ENCODE measurements at places on chromosomes 16 and 17.

DNA sequence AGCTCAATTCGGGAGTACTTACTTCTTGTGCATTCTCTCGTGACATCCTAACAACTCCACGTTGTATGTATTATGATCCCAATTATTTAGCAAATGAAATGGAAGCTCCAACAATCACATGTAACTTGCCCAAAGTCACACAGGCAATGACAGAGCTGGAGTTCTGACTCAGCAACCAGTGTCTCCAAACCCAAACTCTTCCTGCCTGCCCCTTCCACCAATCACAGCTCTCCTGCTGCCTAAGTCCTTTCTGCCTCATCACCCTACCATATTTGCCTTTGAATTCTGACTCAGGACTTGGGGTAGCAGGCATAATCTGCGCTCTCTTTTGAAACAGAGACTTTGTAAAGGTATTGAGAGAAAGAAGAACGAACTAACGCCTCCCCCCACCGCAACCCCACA is 245.2 kb upstream of the MAF start:
- DNase-seq = peak; percentile 92

DNA sequence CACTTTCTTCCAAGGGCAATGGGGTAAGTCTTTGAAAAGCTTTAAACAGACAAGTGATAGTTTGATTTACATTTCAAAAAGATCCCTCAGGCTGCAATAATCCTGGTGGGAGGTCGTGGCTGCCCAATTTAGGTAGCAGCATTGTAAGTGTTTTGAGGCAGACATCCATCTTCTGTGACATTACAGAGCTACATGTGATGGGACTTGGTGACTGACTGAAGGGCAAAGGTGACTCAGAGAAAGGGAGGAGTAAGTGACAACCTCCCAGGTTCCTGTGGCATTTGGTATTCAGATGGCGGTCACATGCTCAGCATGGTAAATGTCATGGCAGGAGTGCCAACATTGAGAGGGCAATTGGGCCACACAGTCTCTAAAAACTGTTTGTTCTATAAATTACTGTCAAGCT is 26.5 kb downstream of the STAT3 start:
- peak; percentile 38 for DNase-seq

GRCh38 chr17:11598274-11599221 is at the start of gene DNAH9:
Gene DNAH9, plus strand, starts transcription at chr17:11598470. Its CDS starts 29 bp downstream, at chr17:11598499.
- DNase-seq = peak; percentile 76

GRCh38 chr17:11795906-11796305 is 197.6 kb downstream of the DNAH9 start:
- no peak for DNase-seq

DNA sequence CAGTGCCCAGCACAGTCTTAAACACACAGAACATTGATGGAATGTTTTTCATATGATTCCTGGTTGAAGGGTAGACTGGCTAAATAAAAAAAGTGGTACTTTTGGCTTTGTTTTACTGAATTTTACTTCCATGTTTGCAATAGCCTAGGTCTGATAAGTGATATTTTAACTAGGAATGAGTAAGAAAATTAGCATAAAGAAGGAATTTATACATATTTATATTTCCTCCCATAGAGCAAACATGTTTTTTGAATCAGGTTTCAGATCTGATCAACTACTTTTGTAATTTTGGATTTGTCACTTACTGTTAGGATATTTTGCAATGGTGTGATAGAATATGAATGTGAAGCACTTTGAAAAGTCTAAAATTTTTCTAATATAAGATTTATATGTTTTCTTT is 7.2 kb downstream of the NF1 start:
- no peak for DNase-seq
